Stimulated activated CD8-positive, alpha-beta memory T cell treated with anti-CD3 and anti-CD28 coated beads, Interleukin-4, amount 100 ng/mL, for 1 hour (primary cell): ENCODE measurements at places on chromosomes 11 and 22.

DNA sequence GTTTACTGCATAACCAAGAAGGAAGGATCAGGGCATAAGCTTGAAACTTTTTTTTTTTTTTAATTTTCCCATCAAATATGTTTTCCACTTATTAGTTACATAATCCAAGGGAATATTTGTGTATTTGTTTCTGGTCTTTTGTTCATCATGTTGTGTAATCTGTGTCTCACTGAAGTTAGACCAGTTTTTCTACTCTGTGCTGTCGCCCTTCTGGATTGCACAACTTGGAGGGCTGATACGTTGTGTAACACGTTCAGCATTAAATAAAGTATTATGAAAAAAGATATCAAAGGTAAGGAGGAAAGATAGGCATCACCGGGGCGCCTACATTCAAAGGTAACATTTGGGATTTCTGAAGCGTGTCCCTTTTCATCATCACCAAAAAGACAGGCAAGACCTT lies 3.3 kb upstream of the E2F8 start:
- DNase-seq = no peak

- no peak for DNase-seq
Observed at GRCh38 chr22:24824915-24825314, 18.9 kb downstream of the SGSM1 start.

DNA sequence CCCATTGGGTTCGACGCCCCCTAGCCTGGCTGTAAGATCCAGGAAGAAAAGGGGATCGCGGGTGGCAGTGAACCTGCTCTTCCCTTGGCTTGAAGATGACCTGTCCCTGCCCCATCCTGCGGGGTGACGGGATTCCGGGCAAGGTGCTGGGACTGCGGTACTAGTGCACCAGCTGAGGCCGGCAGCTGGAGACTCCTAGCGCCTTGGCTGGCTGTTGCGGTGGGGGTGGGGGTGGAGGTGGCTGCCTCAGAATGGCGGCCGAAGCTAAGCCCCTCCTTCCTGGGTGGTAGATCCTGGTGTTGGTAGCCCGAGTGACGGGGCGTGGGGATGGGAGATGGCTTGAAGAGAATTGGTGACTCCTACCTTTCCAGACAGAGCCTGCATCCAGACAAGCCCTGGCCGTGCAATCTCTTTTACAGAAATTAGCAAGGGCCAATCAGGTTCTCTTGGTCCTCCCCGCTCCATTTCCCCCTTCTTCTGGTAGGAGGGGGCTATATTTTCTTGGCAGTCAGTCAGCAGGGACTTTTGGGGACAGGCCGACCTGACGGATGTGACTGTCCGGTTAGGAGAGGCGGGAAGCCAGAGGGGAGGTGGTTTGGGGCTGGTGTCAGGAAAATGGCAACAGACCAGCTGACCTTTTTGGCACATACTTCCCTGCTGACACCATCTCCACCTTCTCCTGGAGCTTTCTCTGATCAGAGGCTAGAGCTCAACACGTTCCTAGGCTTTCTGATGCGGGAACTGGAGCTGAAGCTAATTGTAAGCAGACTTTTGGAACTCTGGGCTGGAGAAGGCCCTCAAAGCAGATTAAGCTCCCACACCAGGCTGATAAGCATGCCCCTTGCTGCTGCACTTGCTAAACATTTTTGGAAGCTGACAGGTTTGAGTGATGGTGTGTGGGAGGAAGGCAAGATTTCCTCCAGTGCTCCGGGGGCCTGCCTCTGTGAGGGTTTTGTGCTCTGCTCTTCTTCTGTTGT lies 2.0 kb downstream of the NAV2 start:
- no peak for DNase-seq

DNA sequence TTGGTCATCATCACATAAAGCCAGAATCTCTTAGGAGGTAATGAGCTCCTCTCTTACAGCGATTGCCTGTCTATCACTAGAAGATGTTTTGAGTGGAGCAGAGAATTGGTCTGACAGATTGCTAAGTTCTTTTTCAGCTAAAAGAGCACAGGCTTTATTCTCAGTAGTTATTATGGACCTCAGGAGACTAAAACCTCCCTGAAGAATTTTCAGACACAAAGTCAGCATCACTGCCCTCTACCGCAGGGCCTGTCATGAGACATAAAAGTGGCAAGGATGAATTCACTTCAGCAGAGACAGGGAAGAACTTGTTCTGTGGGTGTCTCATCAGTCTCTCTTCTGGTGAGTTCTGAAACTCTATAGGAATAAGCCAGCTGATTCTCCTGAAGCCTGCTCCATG lies at the start of gene OR51I2:
TSS of gene OR51I2 (plus strand) at position 301 of the 400 bp plus-strand sequence. CDS start 4,166 bp downstream, outside the sequence.
- no peak for DNase-seq

- no peak for DNase-seq
Observed at GRCh38 chr22:49954354-49954753, 6.2 kb upstream of the PIM3 start.

DNA sequence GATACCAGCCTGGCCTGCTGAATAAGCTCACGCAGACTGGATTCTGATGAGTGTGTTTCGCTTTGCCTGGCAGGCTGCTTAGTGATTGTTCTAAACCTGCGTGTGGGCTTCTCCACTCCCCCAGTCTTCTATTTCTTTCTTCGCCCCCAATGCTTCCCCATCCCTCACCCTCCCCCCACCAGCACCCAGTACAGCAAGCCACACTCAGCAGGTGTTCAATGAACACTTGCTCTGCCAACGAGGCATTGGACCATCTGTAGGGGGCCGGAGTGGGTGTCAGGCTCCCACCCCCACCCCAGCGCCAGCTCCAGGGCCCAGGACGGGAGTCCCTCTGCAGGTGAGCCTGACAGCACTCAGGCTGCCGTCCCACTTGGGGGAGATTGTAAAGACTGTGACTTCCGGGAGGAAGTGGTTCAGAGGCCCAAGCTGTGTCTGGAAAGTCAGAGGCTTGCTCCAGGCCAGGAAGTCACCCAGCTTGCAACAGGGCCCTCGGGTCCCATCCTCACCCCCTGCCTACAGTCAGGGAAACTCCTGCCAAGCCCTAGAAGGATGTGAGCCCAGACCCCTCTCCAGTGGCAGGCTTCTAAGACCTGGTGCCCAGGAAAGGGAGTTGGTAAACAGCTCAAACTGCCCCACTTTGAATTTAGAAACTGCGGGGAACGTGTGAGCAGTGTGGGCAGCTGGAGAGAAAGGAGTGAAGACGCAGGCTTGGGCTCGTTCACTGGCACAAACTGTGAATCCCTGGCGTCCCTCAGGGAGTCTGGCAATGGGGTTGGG lies 66.3 kb upstream of the PRDM11 start:
- DNase-seq = peak; percentile 37

GRCh38 chr11:93209466-93209865 lies 11.7 kb upstream of the SLC36A4 start:
- no peak for DNase-seq

- no peak for DNase-seq
Observed at GRCh38 chr11:2484576-2485125, 39.8 kb downstream of the KCNQ1 start.

- no peak for DNase-seq
Observed at GRCh38 chr11:126915430-126915829, 85.1 kb downstream of the KIRREL3 start.

DNA sequence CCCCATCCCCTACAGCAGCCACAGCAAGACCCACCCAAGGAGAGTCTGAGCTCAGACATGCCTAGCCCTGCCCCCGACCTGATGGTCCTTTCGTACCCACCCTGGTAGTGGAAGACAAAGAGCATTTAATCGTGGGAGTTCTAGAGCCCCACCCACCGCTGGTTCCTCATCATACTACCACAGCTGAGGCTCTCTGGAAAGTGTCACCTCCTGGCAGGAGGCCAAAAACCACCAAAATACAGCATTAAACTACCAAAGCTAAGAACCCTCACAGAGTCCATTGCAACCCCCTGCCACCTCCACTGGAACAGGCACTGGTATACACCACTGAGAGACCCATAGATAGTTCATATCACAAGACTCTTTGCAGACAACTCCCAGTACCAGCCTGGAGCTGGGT lies 311.1 kb downstream of the TENM4 start:
- DNase-seq = no peak

GRCh38 chr11:61140416-61140815 lies 20.8 kb downstream of the VPS37C start:
- DNase-seq = no peak

- DNase-seq = no peak
Observed at GRCh38 chr11:61976813-61977475, 9.5 kb upstream of the FTH1 start.

DNA sequence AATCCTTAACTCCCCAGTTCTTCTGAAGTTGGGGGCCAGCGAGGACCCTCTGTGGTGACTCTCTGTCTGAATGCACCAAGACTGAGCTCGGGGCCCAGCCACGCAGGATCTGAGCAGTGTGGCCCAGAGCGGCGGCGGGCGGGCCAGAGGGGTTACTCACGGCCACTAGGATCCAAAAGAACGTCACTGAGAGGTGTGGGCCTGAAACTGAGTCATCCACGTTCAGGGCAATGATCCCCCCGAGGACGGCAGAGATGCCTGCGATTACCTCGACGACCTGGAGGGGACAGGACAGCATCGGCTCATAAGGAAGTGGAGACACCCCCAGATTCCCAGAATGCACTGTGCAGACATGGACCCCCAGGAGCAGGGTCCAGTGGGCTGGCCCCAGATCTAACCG lies 11.2 kb downstream of the MLC1 start:
- DNase-seq = no peak

- DNase-seq = no peak
Observed at GRCh38 chr11:640021-640706, 3.1 kb downstream of the DRD4 start.

- DNase-seq = no peak
Observed at GRCh38 chr11:13881226-13881905, 81.2 kb upstream of the SPON1 start.

DNA sequence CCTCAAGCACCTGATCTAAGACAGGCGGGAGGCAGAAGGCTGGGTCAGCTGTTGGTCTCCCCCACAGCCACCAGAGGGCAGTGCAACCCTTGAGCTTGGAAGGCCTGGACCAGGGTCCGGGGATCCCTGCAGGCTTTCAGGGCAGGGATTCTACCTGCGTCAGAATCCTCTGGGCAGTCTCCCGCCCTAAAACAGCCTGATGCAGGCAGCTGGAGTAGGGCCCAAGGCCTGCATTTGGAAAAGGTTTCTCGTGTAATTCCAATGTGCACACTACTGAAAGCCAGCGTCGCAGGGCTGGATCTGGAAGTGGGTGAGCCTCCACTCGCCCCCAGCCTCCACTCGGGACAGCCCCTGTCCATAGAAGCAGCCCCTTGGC lies 31.8 kb downstream of the BID start:
- peak; percentile 37 for DNase-seq

- DNase-seq = no peak
Observed at GRCh38 chr11:11044137-11044855, 186.4 kb upstream of the ZBED5 start.

- no peak for DNase-seq
Observed at GRCh38 chr11:44193856-44194255, 98.4 kb downstream of the EXT2 start.

- DNase-seq = no peak
Observed at GRCh38 chr11:44506375-44507016, 59.0 kb upstream of the CD82 start.

- DNase-seq = no peak
Observed at GRCh38 chr11:10930224-10930971, 72.5 kb upstream of the ZBED5 start.

- no peak for DNase-seq
Observed at GRCh38 chr11:70066628-70067027, 11.5 kb upstream of the ANO1 start.

- no peak for DNase-seq
Observed at GRCh38 chr11:70815485-70815832, 417.1 kb downstream of the CTTN start.

DNA sequence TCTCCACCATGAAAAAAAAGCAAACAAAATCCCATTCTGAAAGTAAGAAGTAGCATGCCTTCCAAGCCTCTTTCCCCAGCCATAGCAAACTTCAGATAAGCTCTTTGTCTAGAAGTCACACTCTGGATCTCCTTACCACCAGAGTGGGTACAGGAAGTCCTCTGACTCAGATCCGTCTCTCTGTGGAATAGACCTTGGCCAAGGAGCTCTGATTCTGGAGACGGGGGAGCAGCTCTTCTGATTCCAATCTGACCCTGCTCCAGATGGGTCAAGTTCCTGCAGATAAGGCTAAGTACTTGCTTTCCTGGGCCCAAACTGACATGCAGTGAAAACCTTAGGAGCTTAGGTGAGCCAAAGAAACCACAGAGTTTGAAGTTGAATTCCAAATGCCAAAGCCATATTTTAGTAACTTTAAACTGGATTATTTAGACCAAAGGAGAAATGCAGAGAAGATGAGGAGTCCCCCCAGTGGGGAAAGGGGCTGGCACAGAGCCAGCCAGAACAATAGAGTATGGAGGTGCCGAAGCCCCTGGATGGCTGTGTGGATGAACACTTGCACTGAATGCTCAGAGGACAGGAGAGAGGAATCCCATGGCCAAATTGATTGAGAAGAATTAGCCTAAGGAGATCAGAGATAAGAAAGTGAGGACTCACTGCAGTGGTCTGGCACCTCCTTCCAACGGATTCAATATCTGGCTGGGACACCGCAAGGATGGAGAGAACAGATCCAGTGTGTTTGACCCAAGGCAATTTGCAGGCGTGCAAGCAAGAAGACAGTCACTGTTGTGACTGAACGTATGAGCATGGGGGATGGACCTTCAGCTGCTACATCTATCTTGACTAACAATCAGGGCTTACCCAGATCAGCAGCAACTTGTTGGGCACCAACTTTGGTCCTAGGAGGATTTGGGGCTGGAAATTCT lies 54.9 kb downstream of the ENDOD1 start:
- no peak for DNase-seq

- DNase-seq = no peak
Observed at GRCh38 chr11:105226091-105226490, 86.5 kb upstream of the CARD18 start.

DNA sequence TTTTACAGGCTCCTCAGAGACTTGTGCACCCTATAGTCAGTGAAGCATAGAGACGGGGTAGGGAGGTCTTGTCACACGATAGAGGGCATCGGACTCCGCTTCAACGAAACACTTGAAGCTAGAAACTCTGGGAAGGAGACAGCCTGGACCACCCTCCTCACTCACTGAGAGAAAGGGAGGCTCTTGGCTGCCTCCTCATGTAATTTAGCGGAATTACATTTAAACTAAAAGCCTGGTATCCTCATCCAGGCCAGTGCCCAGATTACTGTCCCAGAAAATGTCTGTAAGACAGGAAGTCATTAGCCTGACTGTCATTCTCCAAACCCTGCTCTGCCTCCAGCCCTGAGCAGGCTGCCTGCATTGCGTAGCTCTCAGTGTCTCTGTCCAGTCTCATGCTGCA lies 36.0 kb downstream of the TTLL1 start:
- no peak for DNase-seq

- no peak for DNase-seq
Observed at GRCh38 chr22:37746366-37747079, 49.7 kb downstream of the TRIOBP start.

GRCh38 chr22:31313366-31314147 lies 21.3 kb upstream of the PIK3IP1 start:
- peak; percentile 51 for DNase-seq

- no peak for DNase-seq
Observed at GRCh38 chr11:12801976-12802375, 127.8 kb downstream of the TEAD1 start.
